Stimulated activated CD4-positive, alpha-beta T cell treated with anti-CD3 and anti-CD28 coated beads, Interleukin-1b, Interleukin-23, amount 100 ng/mL, for 1 hour (primary cell): ENCODE measurements at places on chromosomes 1 and 21.

DNA sequence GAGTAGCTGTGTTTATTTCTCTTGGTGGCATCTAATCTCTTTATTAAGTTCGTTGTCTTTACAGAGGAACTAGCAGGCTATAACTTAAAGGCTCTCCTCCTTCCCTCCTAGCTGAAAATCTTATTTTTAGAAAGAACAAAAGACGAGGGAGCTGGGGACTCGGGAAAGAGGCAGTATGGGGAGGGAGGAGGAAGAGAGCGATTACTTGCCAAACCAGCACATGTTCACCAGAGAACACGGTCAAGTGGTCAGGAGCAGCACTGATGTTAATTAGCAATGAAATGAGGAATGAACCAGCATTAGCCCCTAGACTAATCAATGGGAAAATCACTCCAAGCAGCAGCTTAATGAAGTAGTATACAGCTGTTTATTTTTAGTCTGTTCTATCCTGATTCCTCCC is 171.3 kb upstream of the ESRRG start:
- DNase-seq, result no peak

GRCh38 chr1:97245682-97246081 is 524.1 kb downstream of the PTBP2 start:
- DNase-seq, result no peak

DNA sequence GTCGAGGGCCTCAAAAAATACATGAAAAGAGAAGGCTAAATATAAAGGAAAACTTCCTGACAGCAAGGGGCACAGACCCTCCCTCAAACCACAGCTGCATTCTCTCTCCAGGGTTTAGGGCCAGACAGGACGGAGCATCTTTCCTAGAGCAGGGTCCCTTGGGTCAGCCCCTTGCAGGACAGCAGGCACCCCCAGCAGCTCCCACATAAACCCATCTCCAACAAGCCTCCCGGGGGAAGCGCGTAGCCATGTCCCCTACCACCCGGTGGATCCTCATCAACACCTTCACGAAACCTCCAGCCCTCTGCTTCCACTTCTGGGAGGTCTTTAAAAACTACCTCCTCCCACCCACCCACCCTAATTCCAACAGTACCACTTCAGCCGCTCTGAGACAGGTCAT is 59.5 kb downstream of the CD46 start:
- DNase-seq, result no peak

DNA sequence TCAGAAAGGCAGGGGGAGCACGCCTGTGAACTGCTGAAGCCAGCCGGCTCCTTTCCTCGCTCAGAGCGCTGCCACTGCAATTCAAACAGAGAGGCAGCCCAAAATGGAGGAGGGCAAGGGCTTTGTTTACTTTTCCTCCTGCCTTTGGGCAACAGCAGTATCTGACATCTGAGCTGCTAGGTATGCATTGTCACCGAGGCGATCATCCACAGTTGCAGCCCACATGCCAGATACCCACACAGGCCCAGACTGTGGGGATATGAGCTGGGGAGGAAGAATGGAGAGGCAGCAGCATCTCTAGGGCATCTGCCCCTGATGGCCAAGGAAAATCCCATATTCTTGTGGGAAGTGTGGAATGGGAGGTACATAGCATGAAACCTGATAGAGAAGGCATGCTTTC is 357.1 kb downstream of the BARHL2 start:
- DNase-seq, result no peak

DNA sequence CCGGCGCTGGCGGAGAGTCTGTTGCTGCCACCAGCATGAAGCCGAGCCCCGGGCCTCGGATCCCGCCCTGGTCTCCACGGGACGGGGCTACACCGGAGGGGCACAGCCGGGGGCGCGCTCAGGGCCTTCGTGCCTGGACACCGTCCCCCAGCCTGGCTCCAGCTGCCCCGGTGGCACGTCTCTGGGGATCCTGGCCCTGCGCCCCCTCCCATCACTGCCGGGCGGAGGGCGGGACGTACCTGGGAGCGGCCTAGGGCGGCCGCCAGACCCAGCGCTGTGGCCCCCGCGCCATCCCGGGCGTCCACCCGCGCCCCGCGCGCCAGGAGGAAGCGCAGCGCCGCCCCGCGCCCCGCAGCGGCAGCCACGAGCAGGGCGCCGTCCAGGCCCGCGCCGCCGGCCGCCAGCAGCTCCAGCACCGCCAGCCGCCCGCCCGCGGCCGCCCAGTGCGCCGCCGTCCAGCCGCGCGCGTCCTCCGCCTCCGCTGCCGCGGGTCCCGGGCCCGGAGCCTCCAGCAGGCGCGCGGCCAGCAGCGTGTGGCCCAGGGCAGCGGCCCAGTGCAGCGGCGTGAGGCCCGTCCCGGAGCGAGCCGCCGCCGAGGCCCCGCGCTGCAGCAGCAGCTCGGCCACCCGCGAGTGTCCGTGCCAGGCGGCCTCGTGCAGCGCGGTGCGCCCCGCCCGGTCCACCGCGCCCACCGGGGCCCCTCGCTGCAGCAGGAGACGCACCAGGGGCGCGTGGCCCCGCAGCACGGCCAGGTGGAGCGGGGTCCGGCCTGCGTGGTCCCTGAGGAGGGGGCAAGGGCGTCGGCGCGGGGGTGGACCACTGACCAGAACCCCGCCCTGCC is 1.0 kb downstream of the ANKRD65 start:
- no peak for DNase-seq

DNA sequence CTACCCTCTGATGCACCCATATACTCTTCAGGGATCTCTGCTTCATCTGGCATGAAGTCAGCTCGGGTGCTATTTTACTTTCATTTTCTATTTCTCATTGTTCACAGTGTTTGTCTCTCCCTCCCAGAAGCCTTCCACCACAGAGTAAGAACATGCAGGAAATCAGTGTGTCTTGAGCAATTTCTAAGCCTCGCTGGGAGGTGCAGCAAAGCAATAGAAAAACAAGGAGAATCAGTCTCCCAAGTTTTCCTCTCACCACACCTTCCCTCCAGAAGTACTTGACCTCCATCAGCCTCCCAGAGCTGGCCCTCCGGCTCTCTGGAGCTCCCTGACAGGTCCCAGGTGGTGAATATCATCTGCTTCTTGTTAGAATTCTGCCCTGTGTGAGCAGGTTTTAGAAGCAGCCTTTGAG is 594.7 kb upstream of the CAMK1G start:
- no peak for DNase-seq

DNA sequence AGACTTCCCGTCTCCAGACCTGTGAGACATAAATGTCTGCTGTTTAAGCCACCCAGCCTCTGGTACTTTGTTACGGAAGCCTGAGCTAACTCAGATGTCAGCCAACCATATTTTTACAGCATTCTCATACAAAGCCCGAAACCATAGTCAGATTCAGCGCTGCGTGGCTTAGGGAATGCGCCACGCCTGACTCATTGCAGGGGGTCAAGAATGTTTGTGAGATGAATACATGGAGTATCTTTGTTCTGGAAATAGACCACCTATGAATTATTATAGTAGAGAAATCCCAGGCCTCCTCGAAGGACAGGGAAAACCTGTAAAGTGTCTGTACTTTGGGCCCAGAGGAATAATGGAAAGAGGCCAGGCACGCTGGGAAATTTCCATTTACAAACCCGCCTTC is 434.8 kb downstream of the CAMTA1 start:
- DNase-seq, result no peak

- DNase-seq, result no peak
These were observed 47.7 kb upstream of the DNAH14 start for GRCh38 chr1:224881762-224882211.

GRCh38 chr1:109739738-109740614 is 862 bp downstream of the GSTM3 start:
- peak; percentile 74 for DNase-seq

- no peak for DNase-seq
These were observed 42.7 kb downstream of the HSD3B1 start for GRCh38 chr1:119549719-119550132.

GRCh38 chr1:37286881-37287280 is 187.5 kb upstream of the ZC3H12A start:
- no peak for DNase-seq

- DNase-seq, result no peak
These were observed 52.4 kb upstream of the SLFNL1 start for GRCh38 chr1:41073971-41074370.
